CD4-positive, alpha-beta T cell treated with Interleukin-6 for 4 hours (primary cell): ENCODE measurements at places on chromosomes 6 and 20.

GRCh38 chr20:62961310-62961783 is 8.8 kb downstream of the SLC17A9 start:
- DNase-seq = no peak

- DNase-seq = no peak
These were observed 447.4 kb downstream of the KIF16B start for GRCh38 chr20:16125816-16126215.

- DNase-seq = no peak
These were observed 40.5 kb upstream of the ASF1A start for GRCh38 chr6:118853408-118853807.

- DNase-seq = no peak
These were observed 91.2 kb upstream of the SULF2 start for GRCh38 chr20:47876311-47877088.

DNA sequence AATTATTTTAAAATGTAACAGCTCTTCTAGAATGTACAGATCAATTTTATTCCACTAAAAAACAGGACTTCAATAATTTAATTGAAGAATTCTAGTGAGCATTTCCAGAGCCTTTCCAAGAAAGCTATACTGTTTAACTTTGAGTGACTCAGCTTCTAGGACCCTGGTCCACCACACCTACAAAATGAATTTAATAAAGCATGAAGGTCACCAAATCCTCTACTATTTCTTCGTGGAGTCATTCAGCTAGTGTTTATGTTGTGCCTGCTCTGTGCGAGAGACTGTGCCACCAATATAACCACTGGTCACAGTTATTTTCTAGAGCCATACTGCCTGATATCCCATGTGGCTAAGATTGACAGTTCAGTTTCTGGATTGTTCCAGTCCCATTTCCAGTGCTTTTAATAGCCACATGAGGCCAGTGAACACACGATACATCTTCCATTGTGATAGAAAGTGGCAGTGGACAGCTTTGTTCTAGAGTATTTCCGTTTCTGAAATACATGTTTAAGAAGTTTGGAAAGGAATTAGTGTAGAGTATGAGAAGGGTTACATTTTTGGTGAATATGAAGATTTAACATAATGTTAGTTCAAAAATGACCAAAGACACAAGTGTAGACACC is 160.7 kb downstream of the MTHFD1L start:
- no peak for DNase-seq

DNA sequence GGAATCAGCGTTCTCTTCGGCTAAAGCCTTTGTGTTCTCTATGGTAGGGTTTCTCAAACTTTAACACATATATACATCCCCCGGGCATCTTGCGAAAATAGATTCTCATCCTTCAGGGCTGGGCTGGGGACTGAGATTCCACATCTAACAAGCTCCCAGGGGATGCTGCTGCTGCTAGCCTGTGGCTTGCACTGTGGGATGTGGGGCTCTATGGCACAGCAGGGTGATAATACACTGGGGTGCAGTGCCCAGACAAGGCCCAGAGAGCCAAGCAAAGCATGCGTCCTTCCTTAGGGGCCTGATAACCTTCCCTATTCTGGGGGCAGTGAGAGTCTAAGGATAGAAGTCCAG is 102.0 kb downstream of the LAMP5 start:
- no peak for DNase-seq

DNA sequence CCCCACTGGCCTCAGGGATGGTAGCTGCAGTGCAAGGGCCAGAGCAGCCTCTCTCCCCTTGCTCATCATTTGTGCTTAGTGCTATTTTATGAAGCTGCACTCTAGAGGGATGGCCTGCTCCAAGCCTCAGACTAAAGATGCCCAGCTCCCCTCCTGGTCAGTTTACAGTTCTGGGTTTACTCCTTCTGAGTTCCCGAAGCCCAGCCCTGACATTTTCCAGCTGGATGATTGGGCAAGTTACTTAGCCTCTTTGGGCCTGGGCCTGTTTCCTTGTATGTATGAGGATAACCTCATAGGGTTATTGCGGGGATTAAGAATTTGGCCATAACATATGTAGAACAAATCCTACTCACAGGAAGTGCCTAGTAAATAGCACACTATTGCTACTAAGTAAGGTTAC is 31.8 kb upstream of the EMILIN3 start:
- DNase-seq = no peak

- DNase-seq = no peak
These were observed 26.8 kb upstream of the PRDM1 start for GRCh38 chr6:106059331-106059730.

GRCh38 chr6:5087389-5087788 is 2.2 kb downstream of the PPP1R3G start:
- DNase-seq = peak; percentile 6

DNA sequence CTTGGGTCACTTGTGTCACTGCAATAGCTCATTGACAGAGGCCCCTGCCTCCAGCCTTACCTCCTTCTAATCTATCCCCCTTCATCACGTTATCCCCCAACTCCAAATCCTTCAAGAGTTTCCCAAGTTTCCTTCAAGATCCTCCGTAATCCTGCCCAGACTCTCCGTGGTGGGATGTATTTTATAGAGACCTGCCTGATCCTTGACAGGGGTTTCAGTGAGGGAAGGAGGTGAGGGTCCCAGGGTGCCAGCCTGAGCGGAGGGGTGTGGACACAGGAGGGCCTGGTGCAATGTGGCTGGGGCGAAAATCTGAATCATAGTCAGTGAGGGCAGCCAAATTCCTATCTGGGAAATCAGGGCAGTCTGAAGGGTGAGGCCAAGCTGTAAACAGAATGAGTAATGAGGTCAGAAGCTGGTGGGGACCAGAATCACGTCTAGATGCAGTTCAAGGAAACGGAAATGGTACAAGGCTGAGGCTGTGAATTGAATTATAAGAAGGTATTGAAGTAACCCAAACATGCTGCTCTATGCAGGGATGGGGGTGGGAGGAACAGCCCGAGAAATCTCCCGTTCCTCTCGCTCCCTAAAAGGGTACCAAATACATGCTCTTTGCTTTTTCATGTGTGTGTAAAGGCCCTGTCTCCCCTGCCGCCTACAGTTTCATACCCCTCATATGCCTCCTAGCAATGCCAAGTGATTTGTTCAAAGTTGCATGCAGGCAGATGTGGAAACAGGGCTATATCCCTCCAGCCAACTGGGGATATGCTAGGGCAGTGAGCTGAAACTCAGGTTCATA is 35.4 kb upstream of the PIM1 start:
- DNase-seq = peak; percentile 36

DNA sequence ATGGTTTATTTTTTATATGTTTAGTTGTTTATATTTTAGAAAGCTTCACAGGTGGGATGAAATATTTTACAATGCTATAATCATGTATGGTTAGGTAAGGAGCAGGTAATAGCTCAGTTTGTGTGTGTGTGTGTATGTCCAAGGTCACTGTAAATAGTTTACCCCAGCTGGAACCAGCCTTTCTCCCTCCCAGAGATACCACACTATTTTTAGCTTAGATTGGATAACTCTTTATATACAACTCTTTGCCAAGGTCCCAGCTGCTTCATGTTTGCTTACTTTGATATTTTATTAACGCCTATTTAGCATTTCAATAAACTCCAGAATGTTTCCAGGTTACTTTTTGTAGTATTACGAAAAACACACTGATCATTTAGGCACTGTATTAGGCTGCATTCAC is 1.8 kb upstream of the PEX7 start:
- DNase-seq = no peak

DNA sequence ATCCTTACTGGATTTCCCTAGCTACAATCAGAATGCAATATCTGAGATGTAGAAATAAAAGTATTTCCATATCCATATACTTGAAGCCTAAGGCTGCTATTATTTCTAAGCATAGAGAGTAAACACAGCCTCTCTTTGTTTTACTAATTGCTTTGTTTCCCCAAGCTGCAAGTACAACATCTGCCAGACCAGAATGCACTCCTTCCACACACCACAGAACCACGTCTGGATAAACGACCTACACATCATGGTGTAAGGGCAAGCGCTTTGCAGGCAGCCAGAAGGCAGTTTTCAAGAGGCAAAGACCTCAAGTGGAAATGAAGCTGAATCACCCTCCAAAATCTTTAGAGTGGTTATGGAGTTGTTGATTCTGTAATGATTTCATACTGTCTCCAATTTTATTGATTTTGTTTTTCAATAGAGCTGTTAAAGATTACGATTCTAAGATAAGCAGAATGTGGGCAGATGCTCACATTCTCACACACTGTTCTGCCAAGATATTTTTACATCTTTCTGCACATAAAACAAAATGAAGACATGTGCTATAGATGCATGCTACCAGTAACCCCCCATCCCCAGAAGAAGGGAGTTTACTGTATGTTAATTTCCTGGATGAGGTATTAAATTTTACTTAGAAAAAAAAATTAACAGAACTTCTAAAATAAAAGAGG is 88.8 kb downstream of the THEMIS start:
- DNase-seq = no peak
